Urothelium cell line (cell line): ENCODE measurements at places on chromosomes 7 and 10.
A peak's percentile ranks its signal among the peaks of the same experiment; 100 is the strongest.

DNA sequence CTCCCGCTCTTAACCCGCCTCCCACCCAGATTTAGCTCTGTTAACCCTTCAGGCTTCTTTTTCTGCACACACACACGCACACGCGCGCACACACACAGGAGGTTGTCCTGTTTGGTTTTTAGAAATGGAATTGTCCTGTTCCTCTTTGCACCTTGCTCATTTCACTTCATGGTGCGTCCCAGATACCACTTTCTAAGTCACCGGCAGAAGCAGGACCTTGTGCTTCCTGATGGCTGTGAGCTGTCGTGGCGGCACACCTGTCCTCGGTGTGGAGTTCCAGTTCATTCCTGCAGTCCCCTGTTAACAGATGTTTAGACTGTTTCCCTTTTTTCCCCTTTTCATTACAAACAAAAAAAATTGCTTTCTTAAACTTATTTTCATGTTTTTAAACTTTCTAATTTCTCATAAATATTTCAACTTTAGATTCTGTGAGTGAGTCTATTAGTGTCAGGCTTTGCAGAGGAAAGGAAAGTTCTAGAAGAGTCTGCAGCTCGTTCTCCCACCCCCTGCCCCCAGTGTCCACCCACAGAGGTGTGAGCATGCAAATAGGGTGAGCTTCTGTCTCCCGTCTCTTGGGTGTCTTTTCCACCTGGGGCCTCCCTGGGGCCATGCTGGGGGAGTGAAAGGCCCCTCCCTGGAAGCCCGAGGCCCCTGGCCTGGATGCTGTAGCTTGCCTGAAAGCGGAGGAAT lies 85.5 kb downstream of the LHPP start:
- no peak for DNase-seq

- DNase-seq, result no peak
Observed at GRCh38 chr7:26699766-26700165, 164.6 kb downstream of the SKAP2 start.

GRCh38 chr10:14879928-14880193 lies 1.2 kb downstream of the SUV39H2 start:
- peak; percentile 7 for DNase-seq

GRCh38 chr10:97462309-97462708 lies 16.3 kb downstream of the ZDHHC16 start:
- no peak for DNase-seq

DNA sequence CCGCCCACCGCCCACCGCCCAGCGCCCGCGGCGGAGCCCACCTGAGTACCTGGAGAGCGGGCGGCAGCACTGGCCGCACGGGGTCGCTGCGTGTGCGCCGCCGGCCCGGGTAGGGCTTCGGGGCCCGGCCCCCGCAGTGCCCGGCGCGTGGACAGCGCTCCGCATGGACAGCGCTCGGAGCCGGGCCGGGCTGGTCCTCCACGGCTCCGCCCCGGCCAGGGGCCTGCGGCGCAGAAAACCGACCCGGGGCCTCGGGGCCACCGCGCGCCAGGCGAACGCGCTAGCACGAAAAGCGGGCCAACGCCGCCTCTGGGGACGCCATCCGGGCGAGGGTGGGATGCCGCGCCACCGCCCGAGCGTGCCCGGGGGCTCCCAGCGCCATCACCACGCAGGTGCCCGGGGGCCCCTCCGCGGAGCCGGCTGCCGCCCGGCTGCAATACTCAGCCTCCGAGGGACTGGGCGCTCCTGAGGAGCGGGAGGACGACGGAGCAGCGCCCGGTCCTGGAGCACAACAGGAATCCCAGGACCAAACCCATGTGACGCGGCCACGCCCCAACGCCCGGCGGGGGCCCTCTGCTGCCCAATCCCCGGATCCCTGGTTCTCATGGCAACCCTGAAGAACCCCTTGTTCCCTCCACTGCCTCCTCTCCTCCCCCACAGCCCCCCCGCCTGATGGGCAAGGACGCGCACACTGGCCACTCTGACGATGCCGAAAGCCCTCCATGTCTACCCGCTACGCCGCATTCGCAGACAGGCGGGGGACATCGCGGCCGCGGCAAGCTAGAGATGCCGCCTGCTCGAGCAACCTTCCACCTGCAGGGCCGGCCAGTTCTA lies at the start of gene GRB10:
Gene GRB10 (minus strand): TSS at position 522 of the 834 bp plus-strand sequence. CDS start 50,574 bp downstream, outside the sequence.
- no peak for DNase-seq

DNA sequence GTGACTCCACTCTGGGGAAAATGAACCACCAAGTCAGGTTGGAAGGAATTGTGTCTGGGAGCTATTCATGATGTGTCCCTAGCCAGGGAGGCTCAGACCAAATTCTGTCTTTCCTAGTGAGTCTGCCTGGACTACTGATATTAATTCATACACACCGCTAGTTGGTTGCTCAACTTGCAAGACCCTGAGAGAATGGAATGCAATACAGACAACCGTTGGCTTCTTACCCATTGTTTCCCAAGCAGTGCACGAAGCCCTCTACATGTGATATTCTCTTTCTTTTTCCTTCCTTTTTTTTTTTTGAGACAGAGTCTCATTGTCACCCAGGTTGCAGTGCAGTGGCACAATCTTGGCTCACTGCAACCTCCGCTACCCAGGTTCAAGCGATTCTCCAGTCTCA lies 19.4 kb upstream of the SRGN start:
- no peak for DNase-seq

DNA sequence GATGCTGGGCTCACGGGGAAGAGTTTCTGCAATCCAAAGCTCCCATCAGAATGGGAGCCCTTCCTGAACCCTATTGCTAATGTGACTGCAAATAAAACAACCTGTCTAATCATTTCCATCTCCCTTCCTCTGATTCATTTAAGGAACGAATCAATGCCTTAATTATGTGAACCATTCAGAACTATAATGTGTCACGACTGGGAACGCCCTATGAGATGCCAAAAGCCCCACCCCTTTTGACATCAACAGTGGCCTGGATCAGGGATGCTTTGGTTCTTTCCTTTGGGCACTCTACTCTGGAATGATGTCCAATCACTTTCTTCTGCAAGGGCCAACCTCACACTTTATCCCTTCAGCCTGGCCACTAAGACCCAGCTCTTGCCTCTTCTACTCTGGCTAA lies 195.4 kb upstream of the AOAH start:
- DNase-seq, result no peak

GRCh38 chr7:64113981-64114380 lies 68.7 kb downstream of the ZNF727 start:
- DNase-seq, result no peak

GRCh38 chr7:32140210-32140939 lies 70.2 kb upstream of the PDE1C start:
- DNase-seq, result no peak

GRCh38 chr7:149886018-149886415 lies 12.2 kb downstream of the ATP6V0E2 start:
- DNase-seq, result no peak

DNA sequence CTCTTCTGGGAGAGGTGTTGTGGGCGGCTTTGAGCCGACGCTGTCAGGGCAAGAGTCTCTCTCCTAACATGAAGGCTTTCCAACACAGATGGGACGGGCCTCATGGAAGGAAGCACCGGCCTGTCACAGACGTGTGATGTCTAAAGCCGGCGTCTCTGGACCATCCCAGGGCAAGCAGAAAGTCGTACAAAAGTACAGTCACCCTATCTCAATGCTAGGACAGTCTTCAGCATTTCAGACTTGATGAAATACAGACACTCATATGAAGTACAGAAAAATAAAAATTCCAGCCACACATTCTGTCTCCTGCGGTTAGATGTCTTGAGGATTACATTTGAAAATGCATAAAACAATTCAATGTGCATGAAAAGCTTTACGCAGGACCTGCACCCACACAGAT lies 30.6 kb downstream of the CYP2W1 start:
- no peak for DNase-seq

- DNase-seq, result no peak
Observed at GRCh38 chr10:110437351-110437605, 60.4 kb upstream of the DUSP5 start.

DNA sequence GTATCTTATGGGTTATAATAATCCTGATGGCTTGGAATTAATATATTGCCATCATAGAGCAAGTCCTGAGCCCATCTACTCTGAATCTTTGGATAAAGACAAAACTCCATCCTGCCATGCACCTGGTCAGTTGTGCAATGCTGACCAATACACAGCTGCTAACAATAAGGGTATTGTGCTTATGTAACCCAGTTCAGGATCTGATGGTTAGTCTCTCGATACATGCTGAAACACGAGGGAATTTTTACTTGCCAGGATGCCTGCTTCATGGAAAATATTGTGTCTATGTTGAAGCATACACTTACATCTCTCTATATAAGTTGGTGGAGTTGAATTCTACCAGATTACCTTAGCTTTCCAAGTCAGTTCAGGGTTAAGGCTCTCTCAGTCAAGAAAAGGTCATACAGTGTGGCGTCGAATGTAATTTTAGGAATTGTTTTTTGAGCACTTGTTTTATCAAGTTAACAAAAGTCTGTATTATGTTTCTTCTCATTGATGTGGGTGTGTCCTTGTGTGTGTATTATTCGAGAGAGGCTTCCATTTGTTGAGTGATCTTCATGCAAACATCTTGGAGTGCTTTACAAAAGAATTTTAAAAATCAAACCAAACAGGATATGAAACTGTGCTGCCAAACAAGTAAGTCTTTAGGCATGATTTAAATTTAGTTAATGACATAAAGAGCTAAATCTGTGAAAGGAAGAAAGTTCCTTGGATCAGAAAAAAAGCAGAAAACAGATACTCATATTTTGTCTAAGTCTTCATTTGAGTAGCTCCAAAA lies 449.1 kb downstream of the SUGCT start:
- peak; percentile 18 for DNase-seq
